ENCODE measurements at places on chromosomes 12 and 14.

GRCh38 chr12:116166306-116166705 lies 111.2 kb downstream of the MED13L start:
- DNase-seq, result peak; percentile 59

DNA sequence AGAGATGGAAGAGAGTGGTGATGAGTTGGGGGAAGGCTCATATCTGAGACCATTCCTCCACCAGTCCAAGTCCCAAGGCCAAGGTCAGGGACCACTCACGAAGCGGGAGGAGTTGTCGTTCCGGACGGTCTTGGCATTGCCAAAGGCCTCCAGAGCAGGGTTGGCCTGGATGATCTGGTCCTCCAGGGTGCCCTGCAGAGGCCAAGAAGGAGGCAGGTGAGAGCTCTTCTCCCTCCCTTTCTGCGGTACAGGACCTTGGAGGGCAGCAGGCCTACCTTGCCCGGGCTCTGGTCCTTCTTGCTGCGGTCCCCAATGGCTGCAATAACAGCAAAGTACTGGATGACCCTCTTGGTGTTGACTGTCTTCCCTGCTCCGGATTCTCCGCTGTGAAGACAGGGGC lies 4.0 kb downstream of the MYH7 start:
- no peak for DNase-seq

- DNase-seq, result no peak
Observed at GRCh38 chr12:99157946-99158345, 489.6 kb upstream of the GARIN6 start.

DNA sequence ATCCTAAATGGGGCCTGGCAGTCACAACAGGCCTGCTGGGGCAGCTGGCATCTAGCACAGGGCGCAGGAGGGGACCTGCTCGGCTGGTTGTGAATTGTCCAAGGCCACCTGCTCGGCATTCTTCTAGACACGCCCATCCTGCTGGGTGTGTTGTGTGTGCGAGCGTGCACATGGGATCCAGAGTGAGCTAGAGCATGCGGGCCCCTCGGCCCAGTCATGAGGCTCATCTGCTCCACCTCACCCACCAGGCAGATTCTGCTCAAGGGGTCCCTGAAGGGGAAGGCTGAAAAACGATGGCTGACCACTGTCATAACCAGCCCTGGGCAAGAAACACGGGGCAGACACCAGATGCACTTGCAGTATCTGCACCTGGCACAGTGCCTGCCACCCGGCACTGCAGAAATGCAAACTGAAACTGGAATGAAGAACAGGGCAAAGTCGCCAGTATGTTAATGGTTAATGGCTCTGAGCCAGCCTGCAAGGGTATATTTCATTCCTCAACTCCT lies 31.8 kb downstream of the MAX start:
- no peak for DNase-seq

GRCh38 chr12:128820253-128820652 lies 3.5 kb downstream of the SLC15A4 start:
- DNase-seq, result no peak

DNA sequence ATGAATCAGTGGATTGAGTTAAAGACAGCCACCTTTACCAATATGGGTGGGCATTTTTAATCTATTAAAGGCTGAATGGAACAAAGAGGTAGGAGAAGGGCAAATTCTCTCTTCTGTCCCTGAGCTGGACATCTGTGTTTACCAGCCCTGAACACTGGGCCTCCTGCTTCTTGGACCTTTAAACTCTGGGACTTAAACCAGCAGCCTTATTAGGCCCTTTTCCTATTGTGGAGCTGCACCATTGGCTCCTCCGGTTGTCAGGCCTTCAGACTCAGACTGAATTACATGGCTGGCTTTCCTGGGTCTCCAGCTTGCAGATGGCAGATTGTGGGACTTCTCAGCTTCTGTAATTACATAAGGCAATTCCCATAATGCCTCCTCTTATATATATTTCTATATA lies 6.4 kb downstream of the SERPINA6 start:
- no peak for DNase-seq

GRCh38 chr14:100241279-100241678 lies 2.3 kb downstream of the YY1 start:
- no peak for DNase-seq

- no peak for DNase-seq
Observed at GRCh38 chr14:28398506-28398905, 368.1 kb upstream of the FOXG1 start.

- DNase-seq, result no peak
Observed at GRCh38 chr12:108642269-108642870, 8.7 kb upstream of the SELPLG start.

GRCh38 chr12:58639318-58639934 lies 280.9 kb downstream of the LRIG3 start:
- no peak for DNase-seq

- DNase-seq, result no peak
Observed at GRCh38 chr14:43042408-43042807, 1435.7 kb downstream of the LRFN5 start.

GRCh38 chr12:74586251-74586650 lies 48.6 kb downstream of the ATXN7L3B start:
- DNase-seq, result no peak

DNA sequence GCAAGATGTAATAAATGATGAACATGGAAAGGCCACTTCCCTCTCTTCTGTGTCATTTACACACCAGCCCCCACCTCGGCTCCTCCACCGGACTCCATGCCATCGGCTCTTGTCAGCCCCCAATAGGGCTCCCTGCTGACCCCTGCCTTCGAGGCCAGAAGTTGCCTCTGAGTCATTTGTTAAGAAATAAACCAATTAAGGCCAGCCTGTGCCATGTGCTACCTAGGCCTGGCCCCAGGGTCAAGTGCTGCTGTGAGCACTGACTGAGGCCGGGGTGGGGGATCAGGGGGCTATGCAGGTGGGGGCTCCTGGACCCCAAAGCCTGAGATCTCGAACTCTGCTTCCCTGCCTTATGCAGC lies 53.2 kb downstream of the TESC start:
- DNase-seq, result peak; percentile 6

DNA sequence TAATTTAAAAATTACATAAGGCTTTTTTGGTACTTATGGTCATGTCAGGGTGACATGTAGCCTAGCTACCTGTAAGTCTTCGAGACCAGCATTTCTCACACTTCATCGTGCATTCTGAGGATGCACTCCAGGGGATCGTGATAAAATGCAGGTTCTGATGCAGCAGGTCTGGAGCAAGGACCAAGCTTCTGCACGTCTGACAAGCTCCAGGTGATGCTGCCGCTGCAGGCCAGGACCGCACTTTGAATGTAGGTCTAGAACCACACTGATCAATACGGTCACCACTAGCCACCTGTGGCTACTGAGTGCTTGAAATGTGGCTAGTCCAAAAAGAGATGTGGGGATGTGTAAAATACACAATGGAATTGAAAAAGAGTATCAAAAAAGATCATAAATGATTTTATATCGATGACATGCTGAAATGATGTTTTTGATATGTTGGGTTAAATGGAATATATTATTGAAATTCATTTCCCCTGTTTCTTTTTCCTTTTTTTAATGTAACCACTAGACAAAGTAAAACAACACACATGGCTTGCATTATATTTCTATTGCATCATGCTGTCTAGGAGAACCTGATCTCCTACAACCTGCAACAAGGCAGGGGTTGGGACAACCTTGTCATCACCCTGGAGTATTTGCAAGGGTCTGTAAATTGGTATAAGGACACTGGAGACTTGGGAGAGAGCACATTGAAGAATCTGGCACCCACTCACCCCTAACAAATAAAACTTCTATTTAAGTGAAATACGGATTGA lies 142.4 kb downstream of the DPF3 start:
- no peak for DNase-seq

- DNase-seq, result peak; percentile 21
Observed at GRCh38 chr12:54993181-54993835, 8.7 kb upstream of the TESPA1 start.

DNA sequence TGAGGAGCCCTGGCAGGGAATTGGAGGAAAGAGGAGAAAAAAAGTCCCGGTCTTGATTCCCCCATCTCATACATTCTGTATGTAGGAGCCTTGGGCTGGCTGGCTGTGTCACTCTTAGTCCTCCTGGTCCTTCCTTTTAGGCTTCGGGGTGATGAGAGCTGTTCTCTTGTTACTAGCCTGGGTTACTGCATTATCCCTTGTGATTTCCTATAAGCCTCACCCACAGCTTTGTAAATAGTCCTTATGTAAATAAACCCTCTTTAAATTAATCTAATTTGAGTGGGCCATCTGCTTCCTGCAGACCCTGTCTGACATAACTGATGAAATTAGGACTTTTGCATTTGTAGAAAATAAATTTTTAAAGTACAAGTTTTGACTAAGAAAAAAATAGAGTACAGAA lies 19.2 kb downstream of the DNM1L start:
- DNase-seq, result no peak

GRCh38 chr12:108322998-108323397 lies 16.1 kb downstream of the CMKLR1 start:
- no peak for DNase-seq

DNA sequence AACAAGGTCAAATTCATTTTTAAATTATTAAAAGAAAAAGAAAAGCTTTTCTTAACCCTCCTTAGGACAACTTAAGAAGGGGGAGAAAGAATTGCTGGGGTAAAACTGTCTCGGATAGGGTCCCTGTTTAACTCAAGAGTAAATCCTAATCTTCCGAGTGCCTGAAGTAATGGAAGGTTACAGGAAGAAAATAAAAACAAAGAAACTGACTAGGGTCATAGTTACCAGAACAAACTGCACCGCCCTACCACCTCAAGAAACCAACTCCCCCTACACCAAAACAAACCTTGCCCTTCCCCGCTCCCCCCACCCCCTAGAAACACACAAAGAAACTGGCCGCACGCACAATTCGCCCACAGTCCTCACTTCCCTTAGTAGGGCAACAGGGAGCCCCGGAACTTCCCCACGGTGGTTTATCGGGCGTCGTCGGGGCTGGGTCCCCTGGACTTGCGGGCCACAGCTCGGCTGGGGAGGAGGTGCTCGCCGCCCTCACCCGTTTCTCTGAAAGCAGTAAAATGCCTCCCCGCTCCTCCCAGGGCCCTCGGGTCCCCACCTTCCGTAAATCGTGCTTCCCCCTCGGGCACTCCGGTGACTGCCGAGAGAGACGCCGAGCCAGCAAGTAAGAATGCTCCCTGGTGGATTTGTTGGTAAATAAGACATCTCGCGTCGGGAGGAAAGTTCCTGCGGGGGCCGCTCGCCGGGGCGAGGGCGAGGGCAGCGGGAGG lies 2.4 kb downstream of the SINHCAF start:
- peak; percentile 40 for DNase-seq

DNA sequence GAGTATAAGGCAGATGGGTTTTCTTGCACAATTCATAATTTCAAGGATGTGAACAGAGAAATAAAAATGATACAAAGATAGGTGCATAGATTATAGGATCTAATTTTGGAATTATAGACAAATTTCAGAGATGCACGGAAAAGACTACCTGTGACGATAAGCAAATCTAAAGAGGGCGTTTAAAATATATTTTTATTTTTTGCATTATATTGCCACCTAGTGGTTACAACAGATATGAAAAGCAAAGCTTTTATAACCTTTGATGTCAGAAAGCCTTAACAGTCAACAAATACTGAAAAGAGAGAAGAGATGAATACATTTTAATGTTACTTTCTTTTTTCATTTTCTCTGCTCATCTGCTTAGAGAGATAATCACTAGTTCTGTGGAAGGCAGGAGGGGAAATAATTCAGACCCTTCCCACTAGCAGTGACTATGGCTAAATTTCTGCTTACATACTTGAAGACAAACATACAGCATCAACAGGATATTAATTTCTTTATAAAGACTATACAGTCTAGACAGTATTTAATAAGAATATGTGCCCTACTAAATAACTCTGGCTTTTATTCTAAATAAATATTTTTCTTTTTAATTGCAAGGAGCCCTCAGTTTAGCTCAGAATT lies 46.3 kb downstream of the NTS start:
- DNase-seq, result no peak

- no peak for DNase-seq
Observed at GRCh38 chr14:30848449-30849240, 25.7 kb upstream of the COCH start.

DNA sequence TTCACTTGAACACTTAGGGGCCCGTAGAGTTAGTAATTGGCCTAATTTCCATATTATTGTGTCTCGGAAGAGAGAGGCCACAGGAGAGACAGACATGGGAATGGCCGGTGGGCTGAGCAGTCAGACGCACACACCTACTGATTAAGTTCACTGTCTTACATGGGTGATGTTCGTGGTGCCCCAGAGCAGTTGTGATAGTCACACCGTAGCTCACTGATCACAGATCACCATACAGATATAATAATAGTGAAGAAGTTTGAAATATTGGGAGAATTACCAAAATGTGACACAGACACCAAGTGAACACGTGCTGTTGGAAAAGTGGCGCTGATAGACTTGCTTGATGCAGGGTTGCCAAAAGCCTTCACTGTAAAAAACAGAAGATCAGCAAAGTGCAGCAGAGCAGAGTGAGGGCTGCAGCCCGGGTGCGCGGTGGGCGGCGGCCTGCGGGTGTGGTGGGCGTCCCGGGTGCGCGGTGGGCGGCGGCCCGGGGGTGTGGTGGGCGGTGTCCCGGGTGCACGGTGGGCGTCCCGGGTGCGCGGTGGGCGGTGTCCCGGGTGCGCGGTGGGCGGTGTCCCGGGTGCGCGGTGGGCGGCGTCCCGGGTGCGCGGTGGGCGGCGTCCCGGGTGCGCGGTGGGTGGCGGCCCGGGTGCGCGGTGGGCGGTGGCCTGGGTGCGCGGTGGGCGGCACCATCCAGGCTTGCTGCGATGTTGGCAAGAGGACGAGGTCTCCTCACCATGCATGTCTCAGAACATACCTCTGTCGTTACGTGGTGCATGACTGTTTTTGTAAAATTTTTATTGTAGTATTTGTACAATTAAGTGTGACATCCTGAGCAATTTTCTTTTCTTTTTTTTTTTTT lies 34.3 kb upstream of the TEX22 start:
- DNase-seq, result peak; percentile 56

- no peak for DNase-seq
Observed at GRCh38 chr14:77474479-77475177, 16.7 kb downstream of the AHSA1 start.

- DNase-seq, result no peak
Observed at GRCh38 chr12:41636653-41637052, 448.5 kb downstream of the PDZRN4 start.

DNA sequence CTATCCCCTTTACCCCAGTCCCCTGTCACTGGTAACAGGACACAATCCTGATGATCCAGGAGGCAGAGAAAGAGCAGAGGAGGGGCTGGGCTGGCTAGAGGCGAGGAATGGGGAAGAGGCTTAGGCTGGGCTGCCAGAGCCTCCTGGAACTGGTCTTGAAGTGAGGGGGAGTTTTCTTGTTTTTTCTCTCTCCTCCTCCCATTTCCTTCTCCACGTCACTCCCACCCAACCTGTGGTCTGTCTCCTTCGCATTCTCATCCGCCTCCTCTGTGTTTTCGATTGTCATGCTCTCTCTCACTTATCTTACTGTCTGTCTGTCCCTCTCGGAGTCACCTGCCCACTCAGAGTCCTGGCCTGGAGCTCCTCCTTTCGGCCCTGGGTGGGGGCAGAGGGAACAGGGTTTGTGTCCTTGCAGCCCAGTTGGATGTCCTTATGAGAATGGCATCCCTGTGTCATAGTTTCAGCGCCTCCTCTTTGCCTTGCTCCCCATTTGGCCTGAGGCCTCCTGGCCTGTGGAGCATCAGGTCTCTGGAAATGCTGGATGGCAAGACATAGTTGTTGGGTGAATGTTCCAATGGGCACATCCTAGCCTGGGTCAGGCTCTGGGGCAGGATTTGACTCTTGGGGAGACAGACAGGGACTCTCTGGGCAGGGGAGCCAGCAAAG lies 3.4 kb upstream of the KRT80 start:
- no peak for DNase-seq

Measured in MG63 (cell line).